ENCODE measurements at places on chromosomes 3 and 15.

- DNase-seq, result peak; percentile 64
These were observed 17.8 kb downstream of the MYL3 start for GRCh38 chr3:46845397-46845859.

DNA sequence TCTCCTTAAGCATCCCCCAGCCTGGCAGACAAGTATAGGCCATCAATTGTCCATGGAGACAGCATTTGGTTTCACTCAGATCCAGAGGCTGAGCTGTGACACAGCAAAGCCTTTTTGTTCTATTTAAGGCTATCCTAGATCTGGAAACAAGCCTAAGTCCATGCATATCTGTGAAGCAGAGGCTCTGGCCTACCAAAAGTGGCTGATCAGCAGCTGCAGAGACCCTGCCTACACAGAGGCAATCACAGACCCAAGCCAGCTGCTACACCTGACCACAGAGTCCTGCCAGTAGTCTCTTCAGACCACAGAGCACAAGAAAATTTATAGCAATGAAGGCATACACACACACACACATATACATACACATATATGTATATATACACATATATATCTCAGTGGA is 501.7 kb upstream of the ARPP21 start:
- DNase-seq, result no peak

- no peak for DNase-seq
These were observed 12.9 kb downstream of the CCDC80 start for GRCh38 chr3:112627919-112628466.

DNA sequence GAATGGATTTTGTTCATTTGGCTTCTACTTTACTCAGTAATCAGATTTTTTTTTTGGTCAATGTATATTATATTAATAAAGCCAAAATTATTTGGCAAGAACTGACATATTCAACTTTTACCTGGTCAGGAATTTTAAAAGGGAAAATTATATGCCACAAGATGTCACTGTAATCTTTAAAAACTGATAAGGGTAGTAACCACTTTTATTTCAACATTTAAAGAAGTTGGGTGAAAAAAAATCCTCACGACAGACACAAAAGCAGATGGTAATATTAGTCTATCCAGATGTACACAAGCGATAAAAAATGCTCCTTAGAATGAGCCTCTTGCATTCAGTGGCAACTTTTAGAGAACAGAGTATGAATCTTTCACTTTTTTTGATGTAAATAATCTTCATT is 101.9 kb downstream of the SERPINI1 start:
- DNase-seq, result no peak

DNA sequence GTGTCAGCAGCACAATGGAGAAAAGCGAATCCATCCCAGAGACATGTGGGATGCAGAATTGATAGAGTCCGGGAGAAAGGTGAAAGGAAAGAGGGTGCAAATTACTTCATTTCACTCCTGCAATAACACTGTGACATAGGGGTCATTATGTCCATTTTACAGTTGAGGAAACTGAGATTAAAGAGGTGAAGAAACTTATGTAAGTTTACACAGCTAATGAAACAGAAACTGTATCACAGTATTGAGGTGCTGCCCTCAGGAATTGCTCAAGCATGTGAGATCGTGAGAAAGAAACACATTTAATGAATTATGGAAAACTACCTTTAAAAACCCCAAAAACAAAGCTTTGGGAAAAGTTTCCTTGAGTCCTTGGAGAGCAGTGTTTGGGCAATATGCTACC is 103.6 kb upstream of the PFN2 start:
- DNase-seq, result no peak

GRCh38 chr3:194987571-194988494 is 283.1 kb downstream of the XXYLT1 start:
- no peak for DNase-seq

DNA sequence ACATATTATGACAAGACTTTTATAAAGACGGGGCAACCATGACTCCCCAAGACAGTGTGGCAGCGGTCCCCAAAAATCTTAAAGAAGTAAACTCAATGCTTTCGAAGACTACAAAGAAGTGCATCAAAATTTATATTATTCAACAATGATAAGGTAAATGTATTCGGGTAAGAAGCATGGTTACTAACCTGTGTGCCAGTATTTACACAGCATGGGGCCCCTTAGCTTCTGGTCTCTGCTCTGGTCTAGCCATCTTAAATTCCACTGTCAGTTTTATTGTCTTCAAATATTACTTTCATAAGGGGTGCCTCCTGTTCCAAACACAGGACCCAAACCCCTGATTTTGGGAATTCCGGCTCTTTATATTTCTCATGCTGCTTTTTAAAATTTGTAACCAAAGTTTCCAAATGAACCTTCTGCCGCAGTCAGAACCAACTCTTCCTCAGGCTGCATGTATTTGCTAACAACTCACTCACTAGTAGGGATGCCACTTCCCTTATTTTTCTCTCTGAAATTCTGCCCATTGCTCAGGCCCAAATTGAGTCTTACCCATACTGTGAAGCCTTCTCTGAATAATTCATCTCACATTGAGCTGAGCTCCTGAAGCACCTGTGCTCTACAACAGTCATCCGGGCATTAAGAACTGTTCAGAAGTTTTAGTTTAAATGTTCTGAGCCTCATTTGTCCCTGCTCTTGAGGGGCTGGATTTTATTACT is 1.2 kb downstream of the TTC23 start:
- no peak for DNase-seq

DNA sequence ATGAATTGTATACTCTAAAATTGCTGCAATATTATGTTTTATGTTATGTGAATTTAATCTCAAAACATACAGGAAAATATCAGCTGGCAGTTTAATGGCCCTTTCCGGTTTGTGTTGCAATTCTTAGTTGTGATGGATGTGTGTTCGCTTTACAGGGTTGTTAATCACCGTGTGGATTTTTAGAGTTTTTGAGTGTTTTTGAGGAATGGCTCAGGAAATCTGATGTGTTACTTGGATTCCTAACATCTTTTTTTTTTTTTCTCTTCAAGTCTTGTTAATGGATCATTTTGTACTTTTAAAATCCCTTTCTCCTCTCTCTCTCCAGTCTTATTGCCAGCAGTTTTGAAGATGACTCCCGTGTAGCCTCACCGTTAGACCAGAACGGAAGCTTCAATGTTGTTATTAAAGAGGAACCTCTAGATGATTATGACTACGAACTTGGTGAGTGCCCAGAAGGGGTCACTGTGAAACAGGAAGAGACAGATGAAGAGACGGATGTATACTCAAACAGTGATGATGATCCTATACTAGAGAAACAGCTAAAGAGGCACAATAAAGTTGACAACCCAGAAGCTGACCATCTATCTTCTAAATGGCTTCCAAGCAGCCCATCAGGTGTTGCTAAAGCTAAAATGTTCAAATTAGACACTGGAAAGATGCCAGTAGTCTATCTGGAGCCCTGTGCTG is 35.7 kb downstream of the MGA start:
- no peak for DNase-seq

DNA sequence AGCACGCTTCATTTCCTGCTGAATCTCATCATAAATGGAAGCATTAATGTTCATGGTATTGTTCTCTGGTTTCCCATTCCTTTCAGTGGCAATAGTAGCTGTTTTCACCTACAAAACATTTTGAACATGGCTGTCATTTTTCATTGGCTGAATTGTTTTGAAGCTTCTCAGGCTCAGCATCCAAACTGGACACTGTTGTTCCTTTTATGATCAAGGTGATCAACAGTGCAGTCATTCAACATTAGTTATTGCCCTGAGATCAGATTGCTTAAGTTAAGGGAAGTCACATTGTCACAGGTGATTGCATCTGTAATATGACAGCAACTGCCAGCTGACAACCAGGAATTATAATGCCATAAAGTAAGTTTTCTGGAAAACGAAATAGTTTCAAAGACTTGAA is 46.9 kb downstream of the SATB1 start:
- DNase-seq, result no peak

DNA sequence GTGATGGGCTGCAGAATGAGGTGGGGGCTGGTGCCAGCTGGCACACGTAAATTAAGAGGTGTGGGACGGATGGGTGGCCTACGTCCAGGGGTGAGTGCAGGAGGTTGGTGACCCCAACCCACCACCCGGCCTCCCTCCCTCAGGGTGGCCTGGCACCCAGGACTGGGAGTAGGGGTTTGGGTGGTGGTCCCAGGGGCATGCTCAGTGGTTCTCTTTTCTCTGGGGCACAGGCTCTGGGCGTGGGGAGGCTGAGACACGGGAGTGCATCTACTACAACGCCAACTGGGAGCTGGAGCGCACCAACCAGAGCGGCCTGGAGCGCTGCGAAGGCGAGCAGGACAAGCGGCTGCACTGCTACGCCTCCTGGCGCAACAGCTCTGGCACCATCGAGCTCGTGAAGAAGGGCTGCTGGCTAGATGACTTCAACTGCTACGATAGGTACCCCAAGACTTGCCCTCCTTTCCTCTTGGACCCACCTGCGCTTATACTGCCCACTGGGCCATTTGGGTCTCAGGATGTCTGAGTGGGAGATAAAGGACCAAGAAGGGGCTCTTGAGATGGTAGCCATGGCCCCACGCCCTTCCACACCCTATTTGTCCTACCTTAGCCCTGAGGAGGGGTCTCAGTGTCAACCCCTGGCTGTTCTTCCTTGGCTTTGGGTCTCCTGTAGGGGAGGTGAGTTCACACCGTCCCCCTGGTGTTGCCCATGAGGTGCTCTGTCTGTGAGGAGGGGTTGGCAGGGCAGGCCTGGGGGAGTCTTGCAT is 18.9 kb upstream of the EXOG start:
- DNase-seq, result no peak

GRCh38 chr15:75177360-75178071 is 24.2 kb upstream of the C15orf39 start:
- DNase-seq, result no peak

DNA sequence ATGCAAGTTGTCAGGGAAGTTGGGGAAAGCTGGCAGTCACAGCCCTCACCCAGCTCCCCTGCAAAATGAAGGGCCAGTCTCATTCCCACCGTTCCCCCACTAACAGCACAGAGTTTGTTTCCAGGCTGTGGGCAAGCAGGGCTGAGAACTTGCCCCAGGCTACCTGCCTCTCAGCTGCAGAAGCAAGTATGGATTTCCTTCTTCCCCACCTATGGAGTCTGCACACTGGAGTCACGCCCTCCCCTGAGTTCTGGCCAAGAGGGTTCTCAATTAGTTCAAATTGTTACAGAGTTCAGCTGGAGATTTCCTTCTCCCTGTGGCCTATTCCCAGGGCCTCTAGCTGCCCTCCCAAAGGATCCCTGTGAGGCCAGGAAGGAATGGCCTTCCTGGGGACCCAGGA is 90.1 kb upstream of the ATP11B start:
- no peak for DNase-seq

GRCh38 chr3:148044151-148044550 is 635.0 kb downstream of the ZIC1 start:
- no peak for DNase-seq

DNA sequence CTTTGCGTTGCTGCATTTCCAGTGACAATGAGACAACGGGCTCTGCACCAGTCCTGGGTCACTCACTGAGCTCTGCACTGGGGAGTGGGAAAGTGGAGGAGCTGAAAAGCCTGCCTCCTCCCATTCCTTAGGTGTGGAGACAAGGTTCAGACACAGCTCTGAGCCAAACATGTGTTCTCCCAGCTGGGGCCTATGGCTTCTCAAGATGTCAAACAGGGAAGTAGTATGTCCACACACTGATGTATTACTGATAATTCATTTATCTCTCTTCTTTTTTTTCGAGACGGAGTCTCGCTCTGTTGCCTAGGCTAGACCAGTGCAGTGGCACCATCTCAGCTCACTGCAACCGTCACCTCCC is 90.2 kb upstream of the SLC4A7 start:
- no peak for DNase-seq

DNA sequence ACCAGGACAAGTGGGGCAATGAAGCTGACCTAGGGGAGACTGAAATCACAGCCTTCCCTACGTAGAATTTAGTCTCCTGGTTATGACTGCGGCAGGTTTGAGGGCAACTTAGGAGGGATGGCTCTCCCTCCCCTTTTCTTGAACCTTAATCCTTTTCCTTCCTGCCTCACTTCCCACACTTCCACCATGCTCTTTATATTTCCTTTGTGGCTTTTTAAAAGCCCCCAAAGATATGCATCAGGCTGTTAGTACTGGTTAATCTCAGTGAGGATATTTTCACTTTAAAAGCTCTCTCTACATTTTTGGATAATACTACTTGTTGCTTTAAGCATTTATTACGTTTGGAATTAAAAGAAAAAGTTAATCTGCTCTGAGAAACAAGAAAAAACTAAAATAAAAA is 339.2 kb downstream of the SOX2 start:
- DNase-seq, result no peak

DNA sequence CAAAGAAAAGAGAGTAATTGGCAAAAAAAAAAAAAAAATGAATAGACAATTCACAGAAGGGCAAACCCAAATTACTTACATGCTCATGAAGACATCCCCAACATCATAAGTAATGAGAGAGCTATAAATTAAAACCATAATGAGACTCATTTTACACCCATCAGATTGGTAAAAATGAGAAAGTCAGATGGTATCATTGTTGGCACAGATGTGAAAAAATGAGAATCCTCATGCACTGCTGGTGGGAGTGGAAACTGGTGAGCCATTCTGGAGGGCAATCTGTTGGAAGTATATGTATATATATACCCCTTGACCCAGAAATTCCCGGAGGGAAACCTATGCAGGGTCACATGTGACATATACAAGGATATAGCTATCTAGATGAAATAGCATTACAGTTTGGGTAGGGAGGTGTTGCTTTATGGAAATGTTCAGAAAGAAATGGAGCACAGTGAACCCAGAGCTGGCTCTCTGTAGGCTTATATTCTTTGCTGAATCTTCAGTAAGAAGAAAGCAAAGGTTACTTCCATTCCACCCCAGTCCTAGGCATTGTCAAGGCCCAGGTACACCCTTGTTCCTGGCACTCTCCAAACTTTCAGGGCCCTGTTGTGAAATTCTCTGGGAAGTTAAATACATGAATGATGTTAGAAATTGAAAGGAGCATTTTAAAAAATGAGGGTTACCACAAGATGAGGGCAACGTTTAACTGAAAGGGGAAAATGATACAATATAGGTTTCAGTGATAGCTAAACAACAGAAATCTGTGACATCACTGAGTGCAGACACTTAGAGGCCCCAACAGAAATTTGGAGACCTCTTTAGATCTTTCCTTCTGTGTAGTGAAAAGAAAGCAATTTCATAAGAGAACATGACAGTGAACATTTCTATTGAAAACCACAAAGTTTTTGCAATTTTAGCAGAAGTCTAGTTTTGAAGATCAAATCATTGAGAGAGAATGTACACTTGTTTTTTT is 132.7 kb upstream of the TPRG1 start:
- DNase-seq, result no peak

- no peak for DNase-seq
These were observed 47.9 kb downstream of the PIK3CB start for GRCh38 chr3:138786788-138787271.

- DNase-seq, result no peak
These were observed 1.6 kb upstream of the SUCNR1 start for GRCh38 chr3:151871639-151872468.
